ENCODE measurements at places on chromosomes 1 and 21.
A peak's percentile ranks its signal among the peaks of the same experiment; 100 is the strongest.

GRCh38 chr1:54462597-54463258 lies 56.5 kb upstream of the SSBP3 start:
- DNase-seq = no peak

- DNase-seq = no peak
Measured at GRCh38 chr21:33127868-33128242, 57.9 kb downstream of the OLIG1 start.

DNA sequence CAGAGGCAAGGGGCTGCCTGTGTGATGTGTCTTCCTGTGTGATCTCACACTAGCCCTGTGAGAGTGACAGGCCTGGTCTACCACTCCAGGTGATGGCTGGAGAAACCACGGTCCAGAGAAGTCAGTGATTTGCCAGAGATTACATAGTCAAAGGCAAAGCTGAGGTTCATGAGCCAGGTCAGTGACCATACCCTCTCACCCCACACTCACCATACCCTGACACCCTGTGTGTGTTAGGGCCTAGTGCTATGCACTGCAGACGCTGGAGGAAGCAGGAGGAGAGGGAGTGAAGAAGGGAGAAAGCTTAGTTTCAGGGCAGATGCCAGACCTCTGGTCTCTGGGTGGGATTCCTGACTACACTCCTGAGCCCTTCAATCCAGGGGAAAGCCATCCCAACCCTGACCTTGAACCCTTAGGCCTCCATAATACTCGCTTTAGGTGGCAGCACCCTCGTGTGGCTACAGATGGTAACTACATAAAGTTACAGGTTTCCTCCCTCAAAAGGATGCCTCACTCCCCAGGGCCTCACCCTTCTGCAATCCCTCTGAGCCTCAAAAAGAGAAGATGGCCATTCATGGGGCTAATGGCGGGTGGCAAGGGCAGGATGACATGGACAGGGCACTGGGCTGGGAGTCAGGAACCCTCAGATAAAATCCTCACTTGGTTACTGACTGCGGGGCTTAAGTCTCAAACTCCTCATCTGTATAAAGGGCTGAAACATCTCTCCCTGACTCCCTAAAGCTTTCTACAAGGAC lies 20.8 kb upstream of the SDC3 start:
- peak; percentile 54 for DNase-seq

DNA sequence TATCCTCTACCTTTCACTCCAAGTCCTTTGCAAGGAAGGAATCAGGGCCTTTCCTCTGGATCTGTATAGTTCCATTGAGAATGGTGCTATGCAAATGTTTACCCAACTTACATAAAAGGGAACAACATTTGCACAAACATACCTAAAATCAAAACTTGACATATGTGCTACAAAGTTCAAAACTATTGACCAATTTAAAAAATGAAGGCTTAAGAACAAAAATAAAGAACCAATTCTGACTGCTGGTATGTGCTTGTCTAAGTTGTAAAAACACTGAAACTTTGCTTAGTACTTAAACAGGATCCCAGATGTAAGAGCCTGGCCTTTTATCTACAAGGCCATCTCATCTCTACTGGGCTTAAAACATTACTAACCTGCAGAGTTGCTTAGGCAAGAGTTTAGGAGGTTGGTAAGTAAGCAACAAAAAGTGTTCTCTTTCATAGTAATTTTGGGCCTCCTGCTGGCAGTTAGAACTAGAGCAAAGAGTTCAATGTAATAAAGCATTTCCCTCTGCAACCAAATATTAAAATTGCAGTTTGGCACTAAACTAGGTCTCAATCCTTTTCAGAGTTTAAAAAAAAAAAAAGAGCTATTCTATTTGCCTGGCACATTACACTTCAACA lies 2.0 kb downstream of the SCMH1 start:
- no peak for DNase-seq

GRCh38 chr1:110605901-110606656 lies at the start of gene KCNA2:
Gene KCNA2 (minus strand): TSS chr1:110606358. CDS start chr1:110604782, 1,576 bp downstream.
- DNase-seq = no peak

DNA sequence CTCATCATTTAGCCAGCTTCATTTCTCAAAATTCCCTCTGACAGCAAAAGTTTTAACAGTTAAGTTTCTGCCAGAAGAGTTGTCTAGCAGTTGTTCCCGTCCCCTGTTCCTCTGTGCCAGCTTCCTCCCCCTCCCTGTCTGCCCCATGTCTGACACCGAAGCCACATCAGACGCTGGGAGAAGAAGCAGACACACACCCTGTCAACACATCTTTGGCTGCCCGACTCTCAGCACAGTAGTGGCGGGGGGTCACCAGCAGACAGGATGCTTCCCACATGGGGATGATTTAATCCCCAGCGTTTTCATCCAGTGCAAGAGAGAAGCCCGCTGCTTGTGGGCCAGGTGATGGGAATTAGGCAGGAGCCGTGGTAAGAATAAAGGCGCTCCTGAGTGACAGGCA lies 379.4 kb upstream of the RUNX1 start:
- peak; percentile 42 for DNase-seq

DNA sequence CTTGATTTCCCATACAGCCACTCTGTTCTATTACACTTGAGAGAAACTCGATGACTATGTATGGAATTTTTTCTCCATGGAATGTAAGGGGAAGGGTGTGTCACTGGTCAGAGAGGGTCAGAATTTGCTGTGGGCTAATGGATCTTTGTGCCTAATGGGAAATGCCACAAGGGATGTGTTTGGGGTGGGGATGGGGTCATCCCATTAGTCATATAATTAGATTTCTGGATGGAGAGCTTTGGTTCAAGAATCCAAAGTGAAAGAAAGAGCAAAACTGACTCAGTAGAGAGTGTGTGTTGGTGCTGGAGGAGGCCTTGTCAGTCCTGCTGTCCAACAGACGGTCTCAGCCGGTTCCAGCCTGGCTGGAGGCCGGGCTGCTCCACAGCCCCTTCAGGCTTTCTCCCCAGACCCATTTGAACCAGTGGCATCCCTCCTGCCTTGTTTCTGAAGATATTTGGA lies 86.4 kb downstream of the LAMC2 start:
- DNase-seq = no peak

DNA sequence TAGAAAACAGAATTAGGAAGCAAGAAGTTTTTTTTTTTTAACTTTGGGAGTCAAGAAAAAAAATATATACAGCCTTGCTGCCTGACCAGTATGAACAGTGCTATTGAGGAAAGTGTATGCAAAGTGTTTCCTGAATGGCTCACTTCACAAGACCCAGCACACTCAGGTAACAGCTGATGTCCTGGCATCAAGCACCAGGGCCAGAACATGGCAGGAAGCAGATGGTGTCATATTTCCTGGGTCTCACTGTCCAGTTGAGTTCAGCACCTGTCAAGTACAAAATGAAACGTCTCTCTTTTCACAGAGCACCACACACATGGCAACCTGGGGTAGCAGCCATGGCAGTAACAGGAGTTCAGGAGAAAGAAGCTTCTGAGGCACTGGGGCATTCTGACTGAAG lies 372.3 kb downstream of the TTLL7 start:
- DNase-seq = no peak

GRCh38 chr1:30527511-30528140 lies 195.8 kb downstream of the MATN1 start:
- DNase-seq = no peak

DNA sequence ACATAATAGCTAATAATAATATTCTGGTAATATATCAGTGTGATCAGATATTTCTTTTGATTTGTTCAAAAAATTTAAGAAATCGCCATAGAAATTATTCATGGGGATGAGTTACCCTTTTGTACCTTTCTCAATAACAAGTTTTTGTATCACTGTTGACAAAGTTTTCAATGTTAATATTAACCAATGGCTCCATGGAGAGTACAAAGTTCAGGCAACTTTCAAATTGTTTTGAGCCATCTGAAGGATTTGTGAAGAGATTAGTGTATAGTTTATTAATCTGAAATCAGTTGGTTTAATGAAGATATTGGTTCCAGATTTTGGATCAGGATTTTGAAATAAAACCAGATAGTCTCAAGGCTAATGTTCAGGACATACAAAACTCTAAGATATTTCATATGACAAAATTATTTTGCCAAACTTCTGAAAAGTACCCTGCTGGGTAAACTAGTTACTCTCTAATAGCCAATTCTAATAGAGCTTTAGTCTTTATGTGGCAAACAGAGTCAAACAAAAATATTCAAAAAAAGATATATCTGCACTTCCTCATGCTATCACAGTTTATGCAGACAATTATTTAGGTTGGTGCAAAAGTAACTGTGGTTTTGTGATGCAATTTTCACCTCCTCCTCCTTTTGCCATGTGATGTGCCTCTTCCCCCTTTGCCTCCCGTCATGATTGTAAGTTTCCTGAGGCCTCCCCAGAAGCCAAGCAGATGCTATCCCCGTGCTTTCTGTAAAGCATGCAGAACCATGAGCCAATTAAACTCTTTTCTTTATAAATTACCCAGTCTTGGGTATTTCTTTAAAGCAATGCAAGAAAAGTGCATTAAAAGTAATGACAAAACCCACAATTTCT lies 1105.0 kb downstream of the PLA2G4A start:
- DNase-seq = no peak

- no peak for DNase-seq
Measured at GRCh38 chr1:91490501-91490900, 10.2 kb upstream of the CDC7 start.

DNA sequence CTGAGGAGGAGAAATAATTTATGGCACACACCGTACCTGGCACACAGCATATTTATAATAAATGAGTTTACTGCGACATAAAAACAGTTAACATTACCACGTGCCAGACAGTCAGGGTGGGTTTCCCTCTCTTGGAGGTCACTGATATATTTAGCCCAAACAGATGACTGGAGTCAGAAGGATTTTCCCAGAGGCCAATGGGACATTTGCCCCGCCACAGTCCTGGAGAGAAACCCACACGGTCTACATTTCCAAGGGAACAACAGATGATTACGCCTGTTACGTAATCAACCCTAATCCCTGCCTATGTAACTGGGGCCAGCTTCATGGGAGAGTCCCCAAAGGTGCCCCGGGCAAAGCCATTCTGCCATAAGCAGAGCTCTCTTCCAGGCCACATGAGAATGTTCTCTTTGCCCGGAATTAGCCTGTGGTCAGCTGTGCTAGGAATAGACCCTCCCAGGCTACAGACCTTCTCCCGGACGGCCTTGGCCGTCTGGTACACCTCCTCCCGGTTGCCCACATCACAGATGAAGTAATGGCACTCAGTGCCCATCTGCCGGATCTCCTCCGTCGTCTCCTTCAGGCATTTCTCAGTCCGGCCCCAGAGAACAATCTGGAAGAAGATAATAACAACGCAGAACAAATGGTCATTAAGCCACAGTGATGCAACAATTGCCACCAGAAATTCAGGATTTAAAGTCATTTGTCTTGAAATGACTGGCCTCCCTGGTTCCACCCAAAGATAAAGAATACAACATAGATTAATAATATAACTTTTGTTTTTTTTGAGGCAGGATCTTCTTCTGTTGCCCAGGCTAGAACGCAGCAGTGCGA lies 37.7 kb downstream of the DHRS3 start:
- no peak for DNase-seq

GRCh38 chr1:184935920-184936798 lies 38.1 kb downstream of the NIBAN1 start:
- no peak for DNase-seq

DNA sequence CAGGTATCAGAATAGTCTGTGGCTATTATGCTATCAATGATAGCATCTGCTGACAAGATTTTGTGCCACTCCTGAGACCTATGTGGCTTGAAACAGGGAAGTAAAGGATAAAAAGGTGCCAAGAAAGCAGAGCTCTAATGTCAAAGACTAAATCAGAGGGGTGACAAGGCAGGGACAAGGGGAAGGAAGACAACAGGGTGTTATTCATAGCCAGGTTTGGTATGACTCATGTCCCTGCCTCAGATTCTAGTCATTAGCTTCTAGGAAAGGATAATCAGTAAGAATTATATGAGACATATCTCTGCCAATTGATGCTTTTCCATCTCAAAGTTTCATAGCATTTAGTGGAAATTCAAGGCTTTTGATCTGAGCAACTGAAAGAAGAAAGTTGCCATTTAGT lies 31.8 kb upstream of the PLD5 start:
- no peak for DNase-seq

DNA sequence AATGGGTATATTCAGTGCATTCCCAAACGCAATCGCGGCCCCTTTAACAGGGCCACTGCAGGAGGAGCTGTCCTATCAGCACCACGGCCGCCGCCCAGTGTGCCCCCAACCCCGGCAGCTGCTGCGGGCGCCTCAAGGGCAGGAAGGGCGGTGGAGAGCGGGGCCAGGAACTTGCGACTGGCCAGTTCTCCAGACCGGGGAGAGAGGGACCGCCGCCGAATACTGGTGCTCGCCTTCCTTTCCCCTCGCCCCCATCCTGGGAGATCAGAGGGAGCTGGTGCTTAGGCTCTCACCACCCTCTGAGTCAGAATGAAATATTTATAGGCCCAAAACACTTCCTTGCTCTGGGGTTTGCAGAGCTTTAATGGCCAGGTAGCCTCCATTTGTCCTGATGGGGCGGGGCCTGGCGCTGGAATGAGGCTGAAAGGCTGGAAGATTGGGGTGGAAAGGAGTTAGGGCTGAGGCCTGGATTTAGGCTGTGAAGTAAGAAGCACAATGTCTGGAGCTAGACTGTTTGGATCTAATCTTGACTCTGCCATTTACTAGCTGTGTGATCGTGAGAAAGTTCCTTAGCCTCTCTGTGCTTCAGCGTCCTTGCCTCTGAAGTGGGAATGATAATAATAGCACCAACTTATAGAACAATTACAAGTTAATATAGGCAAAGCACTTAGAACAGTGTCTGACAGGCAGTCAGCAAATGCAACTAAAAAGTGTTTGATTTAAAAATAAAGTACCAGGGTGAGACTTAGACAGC lies 75.5 kb downstream of the NAV1 start:
- no peak for DNase-seq

DNA sequence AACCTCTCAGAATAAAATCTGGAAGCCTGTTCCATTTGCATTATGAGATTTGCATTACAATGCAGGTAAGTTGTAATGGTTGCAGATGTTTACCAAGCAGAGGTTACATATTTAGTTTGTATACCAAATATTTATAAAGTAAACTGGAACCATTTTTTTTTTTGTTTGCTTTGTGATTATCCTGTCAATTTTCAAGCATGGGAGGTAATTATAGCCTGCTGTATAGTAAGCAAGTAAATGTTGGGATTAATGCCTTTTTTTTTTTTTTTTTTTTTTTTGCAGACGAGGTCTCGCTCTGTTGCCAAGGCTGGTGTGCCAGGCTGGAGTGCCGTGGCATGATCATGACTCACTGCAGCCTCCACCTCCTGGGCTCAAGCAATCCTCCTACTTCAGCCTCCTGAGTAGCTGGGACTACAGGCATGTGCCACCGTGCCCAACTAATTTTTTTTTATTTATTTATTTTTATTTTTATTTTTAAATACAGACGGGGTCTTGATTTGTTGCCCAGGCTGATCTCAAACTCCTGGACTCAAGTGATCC lies 21.0 kb downstream of the NFYC start:
- DNase-seq = no peak

DNA sequence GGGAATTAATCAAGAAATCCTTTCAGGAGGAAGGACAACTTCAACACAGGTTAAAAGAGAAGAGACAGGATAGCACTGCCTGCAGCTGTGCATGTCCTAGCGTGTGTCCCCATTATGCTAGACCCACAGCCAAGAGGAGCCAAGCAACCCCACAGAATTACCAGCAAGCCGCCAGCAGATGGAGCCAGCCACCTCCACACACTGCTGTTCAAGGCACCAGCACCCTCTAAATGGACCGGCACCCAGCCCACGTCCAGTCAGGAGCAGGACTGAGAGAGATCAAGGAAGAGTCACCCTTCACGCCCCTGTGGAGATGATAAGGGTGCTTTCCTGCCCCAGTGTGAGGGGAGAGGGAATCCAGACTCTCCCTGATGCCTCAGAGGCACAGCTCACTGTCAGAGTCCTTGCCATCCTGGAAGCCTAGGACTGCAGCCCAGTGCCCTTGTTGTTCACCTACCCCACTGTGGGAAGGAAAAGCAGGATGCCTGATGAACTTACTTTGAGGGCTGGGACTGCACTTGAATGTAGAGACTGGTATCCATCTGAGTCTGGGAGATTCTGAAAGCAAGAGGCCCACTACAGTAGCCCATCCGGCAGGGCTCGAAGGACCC lies 37.1 kb upstream of the CTTNBP2NL start:
- DNase-seq = peak; percentile 48

Data from activated CD4-positive, alpha-beta T cell treated with anti-CD3 and anti-CD28 coated beads, Interleukin-2, amount 50 U/mL, for 48 hours (primary cell).